ENCODE measurements at places on chromosomes 12 and 14.

- no peak for DNase-seq
Observed at GRCh38 chr14:67158566-67158965, 30.7 kb upstream of the GARIN2 start.

DNA sequence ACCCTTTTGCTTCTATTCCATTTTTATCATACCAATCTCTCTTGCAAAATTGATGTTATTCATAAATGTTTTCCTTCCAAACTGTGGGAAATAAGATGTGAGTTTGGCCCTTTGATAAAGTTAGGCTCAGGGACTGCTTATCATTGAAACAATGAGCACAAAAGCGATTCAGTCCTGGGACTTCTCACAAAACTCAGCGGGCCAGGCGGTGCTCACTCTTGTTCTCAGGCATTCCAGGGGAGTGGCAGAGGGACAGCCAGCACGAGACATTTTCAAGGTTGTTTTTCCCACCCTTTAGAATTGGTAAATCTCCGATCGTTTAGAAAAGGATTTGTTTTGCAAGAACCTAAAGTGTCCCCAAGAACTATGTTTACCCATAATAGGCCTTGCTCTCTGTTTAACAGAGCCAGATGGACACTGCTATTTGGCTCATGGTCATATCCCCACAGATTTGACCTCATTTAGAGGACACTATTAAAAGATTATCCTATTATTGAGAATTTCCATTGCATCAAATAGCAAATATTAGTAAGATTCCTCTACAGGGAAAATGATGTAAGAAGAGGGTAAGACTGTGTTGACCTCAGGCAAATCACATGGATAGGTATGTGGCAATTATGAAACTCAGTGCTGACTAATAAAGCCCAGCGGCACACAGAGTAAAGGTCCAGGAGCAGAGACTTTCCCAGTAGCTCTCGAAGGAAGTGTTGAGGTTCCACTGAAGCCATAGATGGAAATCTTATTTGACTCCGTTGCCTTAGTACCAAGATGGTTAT, 102.7 kb upstream of the USP44 start:
- DNase-seq, result no peak

- no peak for DNase-seq
Observed at GRCh38 chr14:104556256-104557021, 23.1 kb upstream of the C14orf180 start.

DNA sequence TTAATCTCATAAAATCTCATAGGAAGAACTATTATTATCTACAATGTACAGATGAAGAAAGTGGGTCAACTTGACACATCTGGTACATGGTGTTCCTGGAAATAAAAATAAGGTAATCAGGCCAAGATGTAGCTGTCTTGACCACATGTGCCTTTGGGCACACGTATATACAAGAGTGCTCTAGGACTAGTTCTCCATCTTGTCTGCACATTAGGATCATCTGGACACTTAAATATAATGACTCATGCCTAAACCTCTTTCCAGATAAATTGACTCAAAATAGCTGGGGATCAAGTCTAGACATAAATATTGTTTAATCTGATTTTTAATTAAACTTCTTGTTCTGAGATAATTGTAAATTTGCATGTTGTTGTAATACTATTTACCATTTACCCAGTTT, 182.6 kb downstream of the CNTN1 start:
- no peak for DNase-seq

Measured in HuH-7.5 (cell line).